Brain microvascular endothelial cell (primary cell): ENCODE measurements at places on chromosomes 4 and X.

- DNase-seq: no peak
These were observed 14.0 kb downstream of the DIPK2B start for GRCh38 chrX:45186643-45187026.

GRCh38 chr4:13653766-13654161 lies 26.2 kb upstream of the BOD1L1 start:
- no peak for DNase-seq

DNA sequence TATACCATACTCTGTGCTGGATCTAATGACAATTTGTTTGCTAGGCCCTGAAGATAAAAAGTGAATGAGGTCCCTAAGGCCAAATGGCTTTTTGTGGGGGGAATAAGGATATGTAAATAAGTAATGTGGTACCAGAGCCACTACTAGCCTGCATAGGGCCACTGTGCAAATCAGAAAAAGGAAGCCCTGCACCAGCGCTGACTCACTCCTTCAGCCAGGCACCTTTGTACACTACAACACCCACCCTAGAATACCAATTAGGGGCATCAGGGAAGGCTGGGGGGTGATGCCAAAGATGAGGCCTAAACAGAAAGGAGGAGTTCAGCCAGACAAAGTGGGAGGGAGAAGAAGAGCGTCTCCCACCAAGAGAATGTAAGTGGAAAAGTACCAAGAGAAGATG lies 122.2 kb downstream of the CAMK2D start:
- DNase-seq: no peak

GRCh38 chr4:16588651-16589050 lies 309.8 kb downstream of the LDB2 start:
- no peak for DNase-seq

DNA sequence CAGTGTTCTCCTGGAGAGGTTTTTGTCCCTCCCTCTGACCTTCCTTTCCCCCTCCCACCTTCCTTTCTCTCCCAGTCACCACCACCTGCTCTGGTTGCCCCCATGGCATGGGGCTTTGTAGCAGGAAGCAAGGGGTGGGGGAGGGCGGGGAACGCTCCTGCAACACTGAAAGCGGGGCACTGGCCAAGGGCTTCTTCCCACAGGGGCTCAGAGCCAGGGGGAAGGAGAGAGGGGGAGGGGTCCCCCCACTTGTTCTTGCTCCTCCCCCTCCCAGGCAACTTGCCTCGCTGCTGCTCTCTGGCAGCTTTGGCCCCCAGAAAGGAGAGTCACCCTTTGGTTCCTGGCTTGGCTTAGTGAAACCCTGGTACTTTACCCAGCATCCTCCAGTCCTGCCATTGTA lies 48.4 kb downstream of the BCORL1 start:
- no peak for DNase-seq

GRCh38 chr4:99968330-99968729 lies 18.3 kb upstream of the H2AZ1 start:
- DNase-seq: peak; percentile 75

DNA sequence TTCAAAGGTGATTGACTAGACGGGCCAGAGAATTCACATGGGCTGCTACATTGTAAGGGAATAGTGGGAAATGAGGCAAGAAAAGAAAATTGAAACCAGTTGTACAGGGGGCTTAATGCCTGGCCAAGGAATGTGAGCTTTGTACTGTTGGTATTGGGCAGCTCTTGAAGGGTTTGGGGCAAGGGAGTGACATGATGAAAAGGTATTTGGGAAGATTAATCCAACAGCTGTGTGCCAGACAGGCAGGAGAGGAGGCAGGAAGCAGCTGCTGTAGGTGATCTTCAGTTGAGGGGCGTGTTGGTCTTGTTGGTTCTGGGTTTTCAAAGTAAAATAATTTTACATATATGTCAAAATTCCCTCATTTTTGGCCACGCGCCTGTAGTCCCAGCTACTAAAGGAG lies 384.5 kb upstream of the TENM3 start:
- no peak for DNase-seq

DNA sequence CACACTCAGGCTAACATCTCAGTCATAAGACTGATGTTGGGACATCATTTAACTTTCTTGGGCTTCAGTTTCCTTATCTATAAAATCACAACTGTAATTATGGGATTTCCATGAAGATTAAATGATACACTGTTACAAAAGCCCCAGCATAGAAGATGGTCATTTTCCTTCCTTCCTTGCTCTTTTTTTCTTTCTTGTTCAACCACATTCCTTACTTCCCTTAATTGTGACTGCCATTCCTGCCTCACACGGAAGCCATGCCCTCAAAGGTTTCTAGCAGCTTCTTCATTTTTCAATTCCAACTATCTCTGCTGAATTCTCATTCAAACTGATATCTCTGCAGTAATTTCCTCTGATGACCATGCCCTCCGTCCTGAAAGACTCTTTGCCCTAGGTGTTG lies 311.8 kb downstream of the PPP3CA start:
- no peak for DNase-seq

DNA sequence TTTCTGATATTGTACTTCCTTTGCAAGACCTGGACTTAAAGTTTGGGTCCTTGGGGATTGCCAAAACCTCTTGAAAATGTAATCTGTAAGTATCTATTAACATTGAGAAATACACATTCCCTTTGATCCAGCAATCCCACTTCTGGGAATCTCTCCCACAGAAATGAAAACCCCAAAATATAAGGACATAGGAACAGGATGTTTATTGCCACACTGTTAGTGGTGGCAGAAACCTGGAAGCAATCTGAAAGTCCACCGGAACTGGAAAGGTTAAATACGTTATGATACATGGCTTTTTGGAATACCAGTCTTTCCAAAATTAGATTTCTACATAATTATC lies 71.2 kb upstream of the STX18 start:
- no peak for DNase-seq

DNA sequence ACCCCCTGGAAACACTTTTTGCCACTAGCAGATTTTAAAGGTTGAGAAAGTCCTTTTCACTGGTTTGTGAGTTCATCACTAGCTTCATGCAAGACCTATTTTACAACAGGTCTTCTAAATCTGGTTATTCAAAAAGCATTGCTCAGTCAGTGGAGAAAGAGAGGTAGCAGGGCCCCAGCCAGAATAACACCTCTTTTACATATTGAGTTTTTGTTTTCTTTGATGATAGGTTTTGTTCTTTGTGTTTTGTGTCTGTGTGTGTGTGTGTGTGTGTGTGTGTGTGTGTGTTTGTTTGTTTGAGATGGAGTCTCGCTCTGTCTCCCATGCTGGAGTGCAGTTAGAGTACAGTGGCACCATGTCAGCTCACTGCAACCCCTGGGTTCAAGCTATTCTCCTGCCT lies 2.7 kb upstream of the VEGFC start:
- no peak for DNase-seq

DNA sequence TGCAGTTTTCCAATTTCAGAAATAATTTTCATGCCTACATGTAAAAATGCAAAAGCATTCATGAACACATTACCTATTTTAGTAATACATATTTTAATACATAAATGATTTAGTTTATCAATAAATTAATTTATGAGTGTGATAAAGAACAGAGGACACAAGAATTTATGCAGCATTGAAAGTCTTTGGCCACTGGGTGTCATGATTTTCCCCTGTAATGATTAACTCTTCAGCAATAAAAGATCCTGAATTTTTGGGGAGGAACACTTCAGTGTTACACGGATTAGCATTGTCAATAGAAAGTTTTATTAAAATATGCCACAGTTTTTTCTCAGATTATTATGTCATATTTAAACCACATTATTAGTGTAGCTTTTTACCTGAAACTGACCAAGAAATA lies 8.6 kb upstream of the VCX2 start:
- DNase-seq: no peak

DNA sequence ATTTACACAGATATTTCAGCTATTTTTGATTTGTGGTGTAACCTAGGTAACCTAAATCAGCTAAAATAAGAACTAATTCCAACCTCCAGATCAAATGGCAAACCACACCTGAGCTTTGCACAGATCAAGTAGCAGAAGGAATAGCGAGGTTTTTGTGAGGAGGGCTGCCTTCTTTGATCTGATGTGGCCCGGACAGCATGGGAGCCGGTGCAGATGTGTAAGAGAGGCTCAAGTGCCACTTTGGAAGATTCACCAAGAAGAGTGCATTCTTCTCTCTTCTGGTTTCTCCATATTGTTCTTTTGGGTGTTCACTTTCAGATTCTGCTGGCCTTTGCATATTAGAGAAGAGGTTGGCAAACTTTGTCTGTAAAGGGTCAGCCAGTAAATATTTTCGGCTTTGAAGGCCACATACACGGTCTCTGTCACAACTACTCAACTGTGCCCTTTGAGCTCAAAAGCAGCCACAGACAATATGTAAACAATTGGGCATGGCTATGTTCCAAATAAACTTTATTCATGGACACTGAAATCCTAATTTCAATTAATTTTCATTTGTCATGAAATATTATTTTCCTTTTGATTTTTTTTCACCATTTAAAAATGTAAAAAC lies 78.9 kb upstream of the FAM9C start:
- DNase-seq: no peak

DNA sequence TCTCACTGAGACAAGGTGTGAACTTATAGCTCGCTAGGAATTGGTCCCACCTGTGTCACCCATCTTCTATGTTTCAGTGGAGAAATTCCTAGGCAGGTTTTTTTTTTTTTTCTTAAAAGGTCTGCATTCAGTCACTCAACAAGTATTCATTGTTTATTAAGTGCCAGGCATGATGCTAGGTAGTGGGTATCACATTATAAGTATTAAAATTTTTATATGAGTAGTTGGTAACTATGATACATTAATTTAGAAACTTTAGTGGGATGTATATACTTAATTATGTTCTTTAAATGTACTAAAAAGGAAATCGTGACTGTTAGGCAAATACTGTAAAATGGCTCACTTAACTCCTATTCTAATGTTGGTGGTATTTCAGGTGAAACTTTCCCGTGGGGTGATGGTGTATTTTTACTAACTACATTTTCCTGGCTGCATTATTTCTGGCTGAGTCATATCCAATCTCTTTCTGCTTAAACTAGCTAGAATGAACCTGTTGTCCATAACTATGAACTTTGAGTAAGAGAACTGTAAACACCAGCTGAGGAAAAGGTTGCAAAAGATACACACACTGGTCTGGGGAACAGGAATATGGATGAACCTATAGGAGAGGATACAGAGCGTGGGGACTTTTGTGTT lies 49.3 kb upstream of the MED14 start:
- DNase-seq: no peak

GRCh38 chr4:25809996-25810395 lies 52.8 kb downstream of the SEL1L3 start:
- no peak for DNase-seq

DNA sequence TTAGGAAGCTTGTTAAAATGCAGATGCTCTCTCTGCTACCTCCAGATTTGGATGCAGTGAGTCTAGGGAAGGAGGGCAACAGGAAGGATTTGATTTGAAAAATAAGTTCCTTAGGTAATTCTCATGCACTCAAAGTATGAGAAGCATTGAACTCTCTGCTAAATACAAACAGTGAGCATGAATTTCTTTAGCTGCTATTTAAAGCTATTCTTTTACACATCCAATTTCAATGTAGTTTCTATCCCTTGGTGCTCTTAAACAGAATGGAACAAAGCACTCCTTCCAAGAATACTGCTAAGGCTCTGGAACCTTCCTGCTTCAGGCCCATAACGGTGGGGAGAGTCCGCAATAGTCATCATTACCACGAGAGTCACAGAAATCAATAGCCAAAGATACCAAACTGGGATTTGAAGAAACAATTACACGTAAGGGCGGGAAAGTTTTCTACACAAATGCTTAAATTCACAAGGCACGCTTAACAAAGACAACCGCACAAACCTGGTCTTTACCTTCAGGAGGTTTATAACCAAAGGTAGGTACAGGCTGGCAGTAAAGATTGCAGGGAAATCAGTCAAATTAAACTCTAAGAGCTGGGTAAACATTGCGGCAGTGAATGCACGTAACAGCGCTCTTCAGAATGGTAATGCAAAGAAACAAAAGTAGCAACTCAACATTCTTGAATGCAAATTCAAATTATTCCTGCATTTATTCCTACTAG lies 123.2 kb upstream of the NAP1L5 start:
- DNase-seq: no peak

GRCh38 chrX:114973013-114973412 lies 44.4 kb downstream of the IL13RA2 start:
- no peak for DNase-seq

DNA sequence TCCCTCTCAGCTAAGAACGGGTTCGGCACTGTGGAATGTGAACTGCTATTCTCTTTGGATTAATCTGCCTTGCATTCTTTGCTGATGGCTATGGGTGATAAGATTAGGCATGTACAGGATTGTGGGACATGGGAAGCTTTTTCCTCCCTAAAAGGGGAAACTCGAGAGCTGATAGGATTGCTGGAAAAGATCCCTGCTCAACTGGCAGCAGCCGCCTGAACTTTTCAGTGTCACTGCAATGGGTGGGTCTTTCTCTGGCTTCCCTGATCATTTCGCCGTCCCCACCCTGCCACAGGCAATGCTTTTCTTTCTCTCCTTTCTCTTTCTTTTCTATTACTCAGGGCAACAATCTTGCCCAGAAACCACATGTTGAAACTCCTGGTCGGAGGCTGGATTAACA lies 20.5 kb downstream of the PAGE2 start:
- no peak for DNase-seq

GRCh38 chr4:4233610-4234009 lies 6.9 kb upstream of the OTOP1 start:
- no peak for DNase-seq

- DNase-seq: no peak
These were observed 517.7 kb upstream of the FTHL17 start for GRCh38 chrX:31589503-31589902.

DNA sequence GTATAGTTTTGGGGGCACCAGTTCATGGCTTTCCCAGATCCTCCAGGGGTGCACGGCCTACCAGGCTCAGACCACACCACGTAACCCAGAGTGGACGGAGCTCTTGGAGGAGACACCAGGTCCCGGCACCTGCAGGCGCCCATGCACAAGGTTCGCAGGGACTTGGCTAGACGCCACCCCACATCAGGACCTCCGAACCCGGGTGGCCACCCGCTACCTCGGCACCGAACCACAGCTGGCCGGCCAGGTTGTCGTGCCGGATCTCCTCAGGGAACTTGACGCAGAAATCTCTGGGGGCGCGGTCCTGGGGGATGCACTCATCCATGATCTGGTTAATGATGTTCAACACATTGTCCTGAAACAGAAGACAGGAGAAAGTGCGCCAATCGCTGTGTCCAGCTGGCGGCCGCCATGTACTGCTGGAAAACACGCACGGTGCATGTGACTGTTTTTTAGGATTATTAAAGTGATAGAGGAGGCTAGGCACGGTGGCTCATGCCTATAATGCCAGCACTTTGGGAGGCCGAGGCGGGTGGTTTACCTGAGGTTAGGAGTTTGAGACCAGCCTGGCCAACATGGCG lies 77.1 kb downstream of the ZFYVE28 start:
- no peak for DNase-seq

- DNase-seq: peak; percentile 70
These were observed 62.4 kb upstream of the PDLIM3 start for GRCh38 chr4:185597532-185598188.

GRCh38 chrX:134715930-134716619 lies 57.8 kb upstream of the PLAC1 start:
- DNase-seq: no peak

GRCh38 chr4:41044165-41044564 lies 170.2 kb downstream of the APBB2 start:
- no peak for DNase-seq
